MG63 (cell line): ENCODE measurements at places on chromosomes 11 and 22. TPM values are rescaled to one million over a fixed set of nuclear protein-coding genes. Genes with fewer than 3 reads are reported as not detected.

DNA sequence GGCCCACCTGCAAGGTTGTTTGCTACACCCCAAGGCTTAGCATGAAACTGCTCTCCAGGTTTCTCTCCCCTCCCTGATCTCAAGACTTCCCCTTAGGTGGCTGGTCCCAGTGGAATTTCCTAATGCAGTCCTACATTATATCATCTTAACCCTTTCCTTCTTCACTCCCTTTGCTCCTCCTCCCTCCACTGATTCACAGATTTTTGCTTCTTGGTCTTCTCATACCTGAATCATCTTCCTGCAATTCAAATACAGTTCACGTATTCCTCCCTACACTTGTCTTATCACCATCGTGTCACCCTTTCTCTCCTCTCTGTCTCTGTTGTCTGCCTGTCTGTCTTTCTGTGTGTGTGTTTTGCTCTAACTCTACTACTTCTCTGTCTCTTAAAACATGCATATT lies 17.0 kb downstream of the MMP10 start:
- no peak for DNase-seq

DNA sequence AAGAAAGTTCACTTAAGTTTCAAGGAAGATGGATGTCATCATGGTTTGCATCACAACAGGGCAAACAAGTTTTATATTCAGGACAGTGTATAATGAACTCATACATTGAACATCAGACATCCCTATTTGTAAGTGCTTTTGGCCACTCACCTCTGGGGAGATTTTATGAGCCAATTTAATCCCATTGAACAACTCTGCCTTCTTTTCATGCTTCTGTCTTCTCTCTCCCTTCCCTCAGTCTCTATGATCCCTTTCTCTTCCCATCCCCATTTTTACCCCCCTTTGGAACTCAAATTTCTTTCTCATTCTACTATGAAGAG lies 234.3 kb upstream of the POU2AF2 start:
- DNase-seq: no peak

RIBC2 gene
- 0.56 TPM in 1 of 2 replicates, not detected in the other for total RNA-seq

- no peak for DNase-seq
Measured at GRCh38 chr22:48918585-48919186, 909.0 kb downstream of the BRD1 start.

FKBP2 gene
- total RNA-seq: 22.8 and 50.8 TPM in 2 replicates

MEI1 gene
- total RNA-seq: not detected in 2 replicates

TOMM22 gene
- 110 and 257 TPM in 2 replicates for total RNA-seq

OR8D4 gene
- not detected in 2 replicates for total RNA-seq

SYT7 gene
- 3.7 and 9.9 TPM in 2 replicates for total RNA-seq

TEX54 gene
- total RNA-seq: not detected in 2 replicates

MMP10 gene
- 0.10 and 3.0 TPM in 2 replicates for total RNA-seq

PLXNB2 gene
- total RNA-seq: 65.6 and 80.7 TPM in 2 replicates

DNA sequence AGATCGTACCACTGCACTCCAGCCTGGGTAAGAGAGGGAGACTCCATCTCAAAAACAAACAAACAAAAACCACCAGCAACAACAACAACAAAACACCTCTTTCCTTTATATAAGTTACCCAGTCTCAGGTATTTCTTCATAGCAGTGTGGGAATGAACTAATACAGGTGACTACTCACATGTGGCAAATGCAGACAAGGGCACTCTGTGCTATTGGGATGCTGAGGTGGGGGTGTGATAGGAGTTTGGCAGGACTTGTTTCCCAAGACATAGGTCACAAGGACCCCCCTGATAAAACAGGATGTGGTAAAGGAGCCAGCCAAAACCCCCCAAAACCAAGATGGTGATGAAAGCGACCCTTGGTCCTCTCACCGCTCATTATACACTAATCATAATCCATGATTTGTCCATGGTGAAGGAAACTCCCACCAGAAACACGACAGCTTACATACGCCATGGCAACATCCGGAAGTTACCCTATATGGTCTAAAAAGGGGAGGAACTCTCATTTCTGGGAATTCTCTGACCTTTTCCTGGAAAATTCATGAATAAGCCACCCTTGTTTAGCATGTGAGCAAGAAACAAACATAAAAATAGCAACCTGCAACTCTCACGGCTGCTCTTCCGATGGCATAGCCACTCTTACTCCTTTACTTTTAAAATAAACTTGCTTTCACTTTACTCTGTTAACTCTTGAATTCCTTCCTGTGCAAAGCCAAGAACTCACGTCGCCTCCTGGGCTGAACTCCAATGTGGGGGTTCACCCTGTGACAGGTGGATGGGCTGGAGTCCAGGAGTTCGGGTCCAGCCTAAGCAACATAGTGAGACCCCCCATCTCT lies 18.8 kb upstream of the INCENP start:
- DNase-seq: no peak

DNA sequence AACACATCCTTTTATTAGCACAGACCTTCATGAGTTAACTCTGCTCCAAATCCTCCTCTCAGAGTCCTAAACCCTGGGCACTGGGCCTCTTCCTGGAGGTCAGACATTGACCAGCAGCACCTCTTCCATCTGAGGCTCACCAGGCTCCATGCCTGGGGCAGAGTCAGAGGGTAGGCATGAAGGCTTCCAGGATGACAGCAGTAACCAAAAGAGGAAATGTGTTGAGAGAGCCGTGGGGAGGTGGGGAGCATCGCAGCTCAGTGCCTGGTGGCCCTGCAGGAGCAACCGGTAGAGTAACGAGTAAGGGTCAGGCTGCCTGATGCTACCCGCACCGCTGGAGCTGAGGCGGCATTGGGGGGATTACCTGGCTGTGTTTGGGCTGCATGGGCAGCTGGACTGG lies 9.4 kb upstream of the NAV2 start:
- peak; percentile 77 for DNase-seq

ACR gene
- not detected in 2 replicates for total RNA-seq

TRIM77 gene
- total RNA-seq: not detected in 2 replicates

GRCh38 chr11:69463995-69464960 lies 17.2 kb upstream of the LINC01488 start:
- DNase-seq: no peak

MPEG1 gene
- not detected in 2 replicates for total RNA-seq

DNA sequence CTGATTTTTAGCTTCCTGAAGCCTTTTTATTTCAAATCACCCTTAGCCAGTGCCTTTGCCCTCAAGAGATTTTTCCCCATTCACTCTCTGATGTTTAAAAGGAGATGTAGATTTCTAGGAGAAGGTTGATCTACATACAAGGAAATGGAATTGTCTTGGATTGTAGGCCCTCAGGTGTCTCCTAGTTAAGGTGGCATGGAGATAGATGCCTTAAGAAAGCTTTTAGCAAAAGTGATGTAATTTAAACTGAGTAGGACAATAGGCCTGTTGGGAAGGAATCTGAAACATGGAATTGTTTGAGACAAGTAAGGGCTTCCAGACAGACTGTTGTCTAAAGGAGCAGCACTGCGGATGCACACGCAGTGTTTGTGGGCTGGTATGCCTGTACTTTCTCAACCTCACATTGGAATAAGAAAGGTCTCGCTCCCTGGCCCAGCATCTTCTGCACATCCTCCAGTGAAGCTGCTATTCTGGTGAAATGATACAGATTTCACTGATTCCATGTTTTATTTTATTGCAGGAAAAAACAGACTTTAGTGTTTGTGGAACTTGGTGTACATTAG lies 69.8 kb upstream of the SLC25A18 start:
- DNase-seq: no peak

DNA sequence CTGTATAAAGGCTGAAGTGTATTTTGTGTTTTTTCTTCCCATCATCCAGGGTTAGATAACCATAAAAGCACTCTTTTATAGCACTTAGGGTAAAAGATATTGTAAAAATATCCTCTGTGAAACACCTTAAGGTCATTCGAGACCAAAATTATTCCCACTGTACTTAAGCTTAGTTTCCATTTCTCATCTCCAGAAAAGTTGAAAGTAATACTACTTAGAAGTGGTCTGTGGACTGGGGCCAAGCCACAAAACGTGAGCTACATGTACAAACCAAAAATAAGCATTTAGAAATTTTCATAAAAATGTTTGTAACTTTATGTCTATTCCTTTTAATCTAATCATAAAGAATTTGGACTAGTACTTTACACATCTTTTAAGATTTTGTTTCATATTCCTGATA lies 142.0 kb upstream of the NTM start:
- DNase-seq: no peak

GRCh38 chr11:62552485-62553079 lies 6.0 kb upstream of the AHNAK start:
- DNase-seq: peak; percentile 70

MS4A12 gene
- total RNA-seq: not detected in 2 replicates
